ENCODE measurements at places on chromosomes 1 and 21.

DNA sequence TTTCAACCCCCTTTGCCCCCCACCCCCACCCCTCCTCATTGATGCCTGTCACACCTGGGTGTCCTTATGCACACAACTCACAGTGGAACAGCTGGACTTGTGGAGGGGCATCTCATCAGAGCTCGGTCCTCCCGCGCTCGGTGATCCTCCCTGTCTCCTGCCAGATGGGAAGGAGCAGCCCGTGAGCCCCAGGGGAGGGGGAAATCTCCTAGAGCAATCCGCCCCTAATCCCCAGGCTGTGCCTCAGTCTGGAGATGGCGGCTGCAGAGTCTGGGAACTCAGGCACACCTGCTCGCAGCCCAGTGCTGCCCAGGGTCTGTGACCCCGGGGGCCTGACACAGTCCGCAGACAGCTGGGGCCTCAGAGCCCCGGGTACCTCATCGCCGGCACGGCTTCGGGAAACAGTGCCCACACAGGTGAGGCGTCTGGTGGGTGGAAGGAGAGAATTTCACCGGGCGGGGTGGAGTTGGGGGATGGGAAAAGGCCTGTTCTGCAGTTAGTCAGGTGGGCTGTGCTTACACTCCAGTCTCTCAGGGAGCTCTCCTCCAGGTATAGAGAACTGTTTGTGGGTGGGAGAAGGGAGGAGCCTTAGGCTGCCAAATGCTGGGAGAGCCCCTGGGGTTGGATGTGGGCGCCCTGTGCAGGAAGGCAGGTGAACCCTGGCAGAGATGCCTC, 29.3 kb downstream of the TMCC2 start:
- DNase-seq: no peak
- no peak overlapping the region for H3K27ac ChIP-seq
- no peaks in the 10 kb centered on the region for H3K27me3 ChIP-seq
- no peak overlapping the region for H3K4me3 ChIP-seq
- peaks cover 6% of the 10 kb centered on the region for H3K4me1 ChIP-seq
- no peaks in the 10 kb centered on the region for H3K36me3 ChIP-seq

- H3K4me3 ChIP-seq: no peak overlapping the region
- no peaks in the 10 kb centered on the region for H3K36me3 ChIP-seq
- H3K27ac ChIP-seq: no peak overlapping the region
- H3K4me1 ChIP-seq: no peaks in the 10 kb centered on the region
- H3K27me3 ChIP-seq: peaks cover 11% of the 10 kb centered on the region
These were observed 150.3 kb upstream of the ETV3 start for GRCh38 chr1:157288492-157288891.

DNA sequence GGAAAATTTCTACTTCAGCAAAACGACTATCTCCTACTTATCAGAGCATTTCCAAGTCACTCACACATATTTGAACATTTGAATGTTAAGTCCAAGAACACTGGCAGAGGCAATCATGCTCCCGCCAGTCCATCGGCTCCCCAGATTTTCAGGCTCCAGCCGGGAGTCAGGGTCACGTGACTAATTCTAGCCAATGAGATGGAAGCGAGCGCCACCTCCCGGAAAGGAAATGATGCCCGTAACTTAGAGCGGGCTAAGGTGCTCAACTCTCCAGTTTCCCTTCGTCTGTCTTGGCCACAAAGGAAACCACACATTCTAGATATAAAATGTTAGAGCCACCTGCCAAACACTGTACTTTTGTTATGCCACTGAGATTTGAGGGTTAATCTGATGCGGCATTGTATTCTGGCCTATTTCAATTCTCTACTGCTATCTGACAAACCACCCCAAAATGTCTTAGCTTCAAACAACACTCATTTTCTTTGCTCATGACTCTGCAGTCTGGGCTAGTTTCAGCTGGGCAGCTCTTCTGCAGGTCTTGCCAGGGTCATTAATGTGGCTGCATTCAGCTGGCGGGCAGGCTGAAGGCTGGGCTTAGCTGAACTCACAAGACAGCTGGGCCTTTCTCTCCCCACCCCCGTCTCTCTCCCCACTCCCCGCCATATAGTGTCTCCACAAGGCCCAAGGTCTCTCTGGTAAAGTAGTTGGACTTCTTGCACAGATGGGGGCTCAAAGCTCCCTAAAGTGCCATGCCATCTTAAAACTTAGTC, 16.5 kb upstream of the LHX4 start:
- DNase-seq: no peak
- H3K36me3 ChIP-seq: no peaks in the 10 kb centered on the region
- H3K27me3 ChIP-seq: peaks cover 5% of the 10 kb centered on the region
- peak overlapping the region; percentile 20 for H3K4me3 ChIP-seq
- no peak overlapping the region for H3K27ac ChIP-seq

DNA sequence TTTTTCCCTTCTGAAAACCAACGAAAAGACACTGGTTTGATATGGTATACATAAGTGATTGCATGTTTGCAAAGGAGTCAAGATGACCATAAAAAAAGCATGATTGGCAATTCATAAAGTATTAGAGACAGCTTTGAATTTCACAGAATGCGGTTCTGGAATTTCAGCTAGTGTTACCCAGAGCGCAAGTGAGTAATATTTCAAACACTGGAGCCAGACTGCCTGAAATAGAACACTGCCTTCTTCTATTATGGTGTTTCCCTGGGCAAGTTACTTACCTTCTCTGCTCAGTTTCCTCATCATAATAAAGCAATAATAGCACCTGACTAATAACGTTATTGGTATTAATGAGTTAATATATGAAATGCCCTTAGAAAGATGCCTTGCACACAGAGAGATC, 54.7 kb downstream of the NEGR1 start:
- DNase-seq: no peak
- no peaks in the 10 kb centered on the region for H3K4me1 ChIP-seq
- H3K4me3 ChIP-seq: no peak overlapping the region
- H3K36me3 ChIP-seq: no peaks in the 10 kb centered on the region

- peak overlapping the region; percentile 52 for H3K4me3 ChIP-seq
- peaks cover 18% of the 10 kb centered on the region for H3K4me1 ChIP-seq
- DNase-seq: no peak
- no peaks in the 10 kb centered on the region for H3K36me3 ChIP-seq
These were observed 1.3 kb downstream of the SIPA1L2 start for GRCh38 chr1:232628335-232629249.

DNA sequence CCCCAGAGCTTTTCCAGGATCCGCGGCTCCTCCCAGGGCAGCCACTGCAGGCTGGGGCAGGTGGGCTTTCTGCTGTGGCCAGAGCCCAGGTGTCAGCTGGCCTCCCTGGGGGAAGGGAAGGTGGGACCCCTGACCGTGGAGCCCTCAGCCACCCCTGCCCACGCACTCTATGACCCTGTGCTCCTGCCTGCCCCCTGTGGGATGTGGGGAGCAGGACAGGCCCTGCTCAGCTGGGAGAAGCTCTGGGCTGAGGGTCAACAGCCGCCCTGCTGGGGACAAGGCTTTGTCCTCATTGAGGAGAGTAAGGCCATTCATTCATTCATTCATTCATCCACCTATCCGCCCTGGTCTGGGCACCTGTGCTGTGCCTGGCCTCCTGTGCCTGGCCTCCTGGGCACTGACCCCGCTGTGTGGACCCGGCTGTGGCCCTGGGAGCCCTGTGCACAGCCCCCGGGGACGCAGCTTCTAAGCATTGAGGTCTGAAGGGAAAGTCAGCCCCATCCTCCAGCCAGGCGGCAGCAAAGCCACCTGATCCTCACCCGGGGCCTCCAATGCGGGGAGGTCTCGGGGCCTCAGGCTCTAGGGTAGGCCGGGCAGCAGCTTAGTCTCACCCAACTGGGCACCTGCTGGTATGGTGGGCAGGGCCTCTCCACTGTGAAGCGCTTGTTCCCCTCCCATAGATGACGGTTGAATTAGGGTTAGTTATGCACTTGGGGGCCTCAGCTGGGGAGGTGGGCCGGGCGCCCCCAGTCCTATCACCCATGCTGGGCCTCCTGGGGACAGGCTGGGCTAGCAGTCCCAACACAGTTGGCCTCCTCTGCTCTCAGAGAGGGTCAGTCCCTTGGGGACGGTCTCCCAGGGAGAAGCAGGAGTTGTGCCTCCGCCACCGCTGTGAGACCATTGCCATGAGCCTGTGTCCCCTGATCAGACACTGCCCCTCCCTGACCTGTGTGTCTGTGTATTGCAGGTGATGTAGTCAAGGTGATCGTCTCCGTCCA, 6.0 kb downstream of the TNFRSF14 start:
- peaks cover 42% of the 10 kb centered on the region for H3K4me1 ChIP-seq
- no peaks in the 10 kb centered on the region for H3K27me3 ChIP-seq
- H3K27ac ChIP-seq: no peak overlapping the region
- no peak for DNase-seq
- peaks cover 60% of the 10 kb centered on the region for H3K36me3 ChIP-seq

GRCh38 chr1:234265861-234266260, 107.4 kb upstream of the COA6 start:
- no peak overlapping the region for H3K27ac ChIP-seq
- H3K4me3 ChIP-seq: no peak overlapping the region
- no peak for DNase-seq
- no peaks in the 10 kb centered on the region for H3K27me3 ChIP-seq

DNA sequence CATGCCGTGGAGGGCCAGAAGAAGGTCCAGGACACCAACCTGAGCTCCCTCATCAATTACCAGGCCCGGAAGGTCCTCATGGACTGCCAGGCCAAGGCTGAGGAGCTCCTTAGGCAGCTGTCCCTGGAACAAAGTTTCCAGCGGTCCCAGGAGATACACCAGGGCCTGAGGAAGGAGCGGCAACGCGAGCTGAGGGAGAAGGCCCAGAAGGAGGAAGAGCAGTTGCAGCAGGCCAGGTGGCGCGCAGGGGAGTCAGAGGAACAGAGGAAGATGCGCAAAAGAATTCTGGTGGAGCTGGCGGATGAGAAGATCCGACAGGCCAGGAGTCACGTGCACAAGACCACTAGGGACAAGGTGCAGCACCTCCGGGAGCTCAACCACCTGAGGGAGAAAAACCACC, 1.5 kb downstream of the CCDC185 start:
- H3K27ac ChIP-seq: no peak overlapping the region
- H3K4me3 ChIP-seq: no peak overlapping the region
- no peaks in the 10 kb centered on the region for H3K36me3 ChIP-seq
- DNase-seq: no peak

Measured in CD4-positive, alpha-beta T cell (primary cell).